ENCODE measurements at places on chromosomes 7 and 10.

DNA sequence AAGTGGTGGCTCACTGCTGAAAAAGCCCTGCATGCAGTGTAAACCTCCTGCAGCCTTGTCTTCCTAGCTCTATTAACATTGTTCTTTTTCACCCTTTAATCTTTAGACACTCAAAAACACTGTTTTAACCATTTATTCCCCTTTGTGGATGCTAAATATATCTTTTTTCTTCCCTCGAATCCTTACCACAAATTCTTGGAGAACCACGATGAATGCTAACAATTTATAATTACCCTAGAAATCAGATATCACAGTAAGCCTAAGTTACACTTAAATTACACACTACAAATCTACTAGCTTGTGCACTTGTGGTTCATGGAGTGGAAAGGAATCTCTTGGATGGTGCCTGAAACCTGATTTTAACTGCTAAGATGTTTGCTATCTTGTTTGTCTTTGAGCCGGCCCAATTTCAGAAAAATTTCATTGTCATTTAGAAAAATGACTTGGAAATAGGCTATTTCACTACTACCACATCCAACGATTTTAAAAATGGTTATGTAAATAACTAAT lies 125.1 kb upstream of the NOBOX start:
- no peak for DNase-seq

DNA sequence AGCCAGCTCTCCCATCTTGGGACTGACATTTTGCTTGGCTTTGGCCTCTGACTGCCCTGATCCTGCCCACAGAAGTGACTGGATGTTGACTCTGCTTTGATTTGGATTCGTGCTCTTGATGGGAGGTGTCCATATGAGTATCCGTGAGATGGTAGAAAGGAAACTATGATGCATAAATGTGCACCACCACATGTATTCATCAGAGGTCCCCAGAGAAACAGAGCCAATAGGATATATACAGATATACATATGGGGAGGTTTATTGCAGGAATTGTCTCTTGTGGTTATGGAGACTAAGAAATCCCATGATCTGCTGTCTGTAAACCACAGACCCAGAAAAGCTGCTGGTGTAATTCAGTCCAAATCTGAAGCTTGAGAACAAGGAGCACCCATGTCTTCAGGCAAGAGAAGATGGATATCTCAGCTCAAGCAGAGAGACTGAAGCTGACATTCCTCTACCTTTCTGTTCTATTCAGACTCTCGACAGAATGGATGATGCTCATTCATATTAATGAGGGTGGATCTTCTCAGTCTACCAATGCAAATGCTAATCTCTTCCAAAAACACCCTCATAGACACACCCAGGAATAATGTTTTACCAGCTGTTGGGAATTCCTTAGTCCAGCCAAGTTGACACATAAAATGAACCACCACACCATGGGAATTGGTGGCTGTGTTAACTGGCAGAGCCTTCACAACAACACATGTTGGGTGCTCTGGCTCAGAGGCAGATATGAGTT lies 390.7 kb downstream of the CCSER2 start:
- no peak for DNase-seq

GRCh38 chr7:45033261-45033930 lies 33.4 kb downstream of the CCM2 start:
- DNase-seq = no peak

- no peak for DNase-seq
Measured at GRCh38 chr10:3259499-3259898, 86.9 kb upstream of the PITRM1 start.

- no peak for DNase-seq
Measured at GRCh38 chr7:11846361-11846955, 14.5 kb upstream of the THSD7A start.

- no peak for DNase-seq
Measured at GRCh38 chr10:93437946-93438612, 44.1 kb downstream of the MYOF start.

GRCh38 chr7:6022707-6023106 lies 8.5 kb upstream of the ANKRD61 start:
- no peak for DNase-seq

- DNase-seq = no peak
Measured at GRCh38 chr10:7948371-7949000, 106.0 kb upstream of the GATA3 start.

DNA sequence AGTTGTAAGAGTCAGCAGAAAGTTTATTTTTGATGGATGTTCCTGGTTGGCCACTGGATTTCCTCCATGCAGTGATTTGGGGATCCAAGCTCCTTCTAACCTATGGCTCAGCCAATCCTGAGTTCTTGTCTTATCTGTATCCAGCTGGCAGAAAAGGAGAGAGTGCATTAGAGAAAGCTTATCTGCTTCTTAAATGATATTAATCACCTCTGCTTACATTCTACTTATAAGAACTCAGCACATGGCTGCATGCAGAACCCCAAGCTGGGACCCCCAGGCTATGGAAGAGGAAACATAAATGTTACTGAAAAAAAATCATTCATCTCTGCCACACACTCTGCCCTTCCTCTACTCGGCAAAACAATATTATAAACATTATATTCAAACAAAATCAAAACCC lies 739.8 kb upstream of the AUTS2 start:
- DNase-seq = no peak

- no peak for DNase-seq
Measured at GRCh38 chr7:74449809-74450397, 3.8 kb upstream of the GTF2IRD1 start.

DNA sequence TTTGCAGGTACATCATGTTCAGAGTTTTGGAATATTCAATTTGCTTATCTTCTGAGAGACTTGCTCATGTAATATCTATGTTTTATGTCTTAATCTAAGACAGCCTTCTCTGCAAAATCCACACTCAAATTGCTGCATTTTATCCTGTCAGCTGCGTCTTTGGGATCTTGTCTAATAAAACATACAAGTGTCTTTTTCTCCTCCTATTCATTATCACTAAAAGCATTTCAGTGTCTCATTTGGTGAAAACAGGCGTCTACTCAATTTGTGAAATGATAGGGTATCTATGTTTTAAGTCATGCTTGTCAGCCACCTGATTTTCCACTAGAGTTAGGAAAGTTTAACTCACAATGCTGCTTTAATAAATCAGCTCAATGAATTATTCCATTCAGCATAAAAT lies 112.7 kb upstream of the LRRTM3 start:
- no peak for DNase-seq

GRCh38 chr7:128846781-128847444 lies 15.7 kb upstream of the ATP6V1F start:
- DNase-seq = no peak

GRCh38 chr10:70315815-70316214 lies 32.0 kb upstream of the NPFFR1 start:
- DNase-seq = no peak

DNA sequence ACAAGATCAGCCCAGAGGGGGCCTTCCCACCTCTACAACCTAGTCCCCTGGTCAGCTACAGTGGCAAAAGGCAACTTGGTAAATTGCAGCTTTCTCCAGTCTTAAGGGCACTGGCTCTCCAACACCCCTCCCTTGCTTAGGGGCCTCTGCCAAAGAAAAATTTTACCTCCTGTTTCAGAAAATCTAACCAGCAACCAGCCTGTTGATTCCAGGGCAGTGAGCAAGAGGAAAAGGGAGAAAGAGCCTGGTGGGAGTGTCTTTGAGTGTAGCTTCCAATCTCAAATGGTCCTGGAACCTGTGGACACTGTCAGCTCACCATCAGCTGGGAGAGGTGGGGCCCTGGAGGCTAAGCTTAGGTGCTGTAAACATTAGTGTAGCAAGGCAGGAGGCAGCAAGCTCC lies 22.9 kb downstream of the ACTR1A start:
- DNase-seq = no peak

GRCh38 chr10:114492351-114493037 lies 88.2 kb upstream of the AFAP1L2 start:
- no peak for DNase-seq

GRCh38 chr10:74825371-74826141 lies 844 bp upstream of the KAT6B start:
- no peak for DNase-seq

GRCh38 chr7:92645114-92646061 lies 55.2 kb upstream of the FAM133B start:
- no peak for DNase-seq

DNA sequence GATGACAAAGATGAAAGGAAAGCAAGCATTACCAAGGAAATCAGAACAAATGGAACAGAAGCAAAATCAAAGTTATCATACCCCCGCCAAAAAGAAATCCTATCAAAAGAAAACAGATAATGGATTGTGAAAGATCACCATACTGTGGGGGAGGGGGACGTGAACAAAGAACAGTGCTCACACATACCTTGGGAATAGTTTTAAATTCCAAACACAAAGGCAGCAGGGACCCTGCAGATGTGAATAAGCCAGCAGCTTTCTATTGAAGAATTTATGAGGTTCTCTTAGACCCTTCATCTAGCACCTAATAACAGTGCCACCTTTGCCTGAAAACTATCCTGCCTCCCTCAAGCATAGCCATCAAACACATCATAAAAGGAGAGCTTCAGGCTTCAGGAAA lies 94.0 kb downstream of the AKR1D1 start:
- no peak for DNase-seq

GRCh38 chr7:17665029-17665428 lies 275.3 kb downstream of the SNX13 start:
- no peak for DNase-seq

GRCh38 chr7:24717247-24717622 lies 40.0 kb downstream of the GSDME start:
- no peak for DNase-seq

- DNase-seq = no peak
Measured at GRCh38 chr7:150997817-150998216, 7.0 kb downstream of the NOS3 start.

DNA sequence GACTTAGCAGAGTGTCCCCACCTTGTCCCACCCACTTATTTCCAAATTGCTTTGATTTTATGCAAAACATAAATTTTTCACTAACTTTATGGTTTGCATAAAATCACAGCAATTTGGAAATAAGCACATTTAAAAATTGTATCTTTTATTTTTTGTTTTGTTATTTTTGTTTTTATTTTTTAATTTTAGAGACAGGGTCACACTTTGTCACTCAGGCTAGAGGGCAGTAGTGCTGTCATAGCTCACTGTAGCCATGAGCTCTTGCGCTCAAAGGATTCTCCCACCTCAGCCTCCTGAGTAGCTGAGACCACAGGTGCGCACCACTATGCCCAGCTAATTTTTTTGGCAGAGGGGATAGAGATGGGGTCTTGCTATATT lies 43.2 kb downstream of the APBB1IP start:
- no peak for DNase-seq

- DNase-seq = no peak
Measured at GRCh38 chr7:55055479-55055878, 36.7 kb downstream of the EGFR start.

- no peak for DNase-seq
Measured at GRCh38 chr10:95588025-95588424, 26.9 kb upstream of the SORBS1 start.

DNA sequence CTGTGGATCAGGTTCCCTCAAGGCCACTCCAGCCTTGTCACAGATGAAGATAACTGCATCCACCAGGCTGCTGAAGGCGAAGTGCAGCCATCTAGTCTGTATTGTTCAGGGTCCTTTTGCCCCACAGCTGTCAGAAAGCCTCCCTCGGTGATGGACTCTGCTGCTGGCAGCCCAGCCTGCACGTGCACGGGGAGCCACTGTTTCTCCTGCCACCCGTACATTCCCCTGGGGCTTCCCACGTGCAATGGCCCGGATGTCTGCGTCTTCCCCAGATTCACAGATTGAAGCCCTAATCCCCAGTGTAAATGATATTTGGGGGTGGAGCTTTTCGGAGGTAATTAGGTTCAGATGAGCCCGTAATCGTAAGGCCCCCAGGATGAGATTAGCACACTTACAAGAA lies 46.6 kb upstream of the VIPR2 start:
- DNase-seq = no peak

DNA sequence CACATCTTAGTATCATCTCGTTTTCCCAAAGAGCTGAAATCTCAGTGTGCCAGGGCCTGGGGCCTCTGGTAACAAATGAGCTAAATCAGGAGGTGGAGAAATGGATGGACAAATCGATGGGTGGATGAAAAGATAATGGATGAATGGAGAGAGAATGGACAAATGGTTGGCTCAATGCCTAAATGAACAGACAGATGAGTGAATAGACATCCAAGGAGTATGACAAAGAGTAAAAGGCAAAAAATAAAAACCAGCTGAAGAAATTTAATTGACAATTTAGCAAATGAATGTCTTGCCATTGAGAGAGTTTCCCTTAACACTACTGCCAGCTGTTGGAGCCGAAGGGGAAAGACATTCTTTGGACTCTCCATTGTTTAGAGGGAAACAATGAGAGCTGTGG lies 8.0 kb downstream of the SYCE1 start:
- DNase-seq = no peak

DNA sequence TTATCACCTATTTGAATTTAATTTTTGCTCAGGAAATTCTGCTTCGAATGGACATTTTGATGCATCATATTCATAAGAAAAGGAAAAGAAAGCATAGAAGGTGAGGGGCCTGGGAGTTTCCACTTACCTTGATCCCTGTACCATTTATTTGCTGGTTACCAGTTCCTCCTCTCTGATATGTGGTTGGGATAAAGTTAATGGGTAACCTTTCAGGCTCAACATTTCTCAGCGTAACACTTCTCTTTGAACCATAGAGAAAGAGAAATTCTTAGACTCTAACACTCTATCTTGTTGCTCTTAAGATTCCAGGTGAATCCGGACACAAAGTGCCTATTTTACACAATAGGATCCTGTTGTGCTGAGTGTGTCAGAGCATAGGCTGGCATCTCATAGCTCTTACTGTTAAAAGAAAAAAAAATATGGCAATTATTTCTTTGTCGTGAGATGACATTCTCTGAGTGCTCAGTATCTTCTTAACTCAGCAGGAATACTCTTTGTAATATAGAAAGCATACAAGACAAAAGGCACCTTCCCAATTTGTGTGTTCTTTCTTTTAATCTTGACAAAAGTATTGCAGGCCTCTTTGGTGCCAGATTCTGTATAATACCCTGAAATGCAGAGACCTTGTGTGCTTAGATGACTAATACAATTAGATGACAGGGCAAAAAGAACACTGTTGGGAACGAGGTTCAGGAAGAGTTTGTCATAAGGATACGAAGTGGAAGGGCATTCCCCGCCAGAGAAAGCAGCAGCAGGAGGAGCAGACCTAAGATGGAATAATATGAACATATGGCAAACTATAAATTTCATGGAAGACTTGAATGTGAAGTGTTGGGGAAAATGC lies 689.6 kb downstream of the NRG3 start:
- DNase-seq = no peak

DNA sequence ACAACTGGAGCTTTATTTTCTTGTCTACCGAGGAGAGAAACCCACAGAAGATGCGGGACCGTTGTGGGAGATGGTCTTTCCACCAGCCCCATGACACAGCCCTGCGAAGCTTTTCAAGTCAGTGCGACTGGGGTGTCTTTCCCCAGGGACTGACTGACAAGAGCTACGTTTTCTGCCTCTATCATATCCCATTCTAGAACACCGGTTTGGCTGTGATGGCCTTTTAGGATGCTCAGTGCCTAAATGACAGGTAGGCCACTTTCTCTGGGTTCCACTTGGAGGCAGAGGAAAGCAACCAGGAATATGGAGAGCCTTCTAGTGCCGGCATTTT lies 16.9 kb downstream of the SLC13A4 start:
- DNase-seq = no peak

GRCh38 chr10:101759309-101760247 lies 16.3 kb downstream of the FGF8 start:
- no peak for DNase-seq

- DNase-seq = no peak
Measured at GRCh38 chr10:82162549-82163195, 287.7 kb downstream of the NRG3 start.

Data from NCI-H2029 treated with DMSO at 0.1 percent for 48 hours (cell line).